ENCODE measurements at places on chromosomes 2 and 18. TPM values are rescaled to one million over a fixed set of nuclear protein-coding genes. Genes with fewer than 3 reads are reported as not detected.

- no peaks in the 10 kb centered on the region for H3K27me3 ChIP-seq
- peaks cover 9% of the 10 kb centered on the region for H3K36me3 ChIP-seq
- H3K27ac ChIP-seq: no peak overlapping the region
- H3K4me1 ChIP-seq: peaks cover 10% of the 10 kb centered on the region
- DNase-seq: no peak
Measured at GRCh38 chr2:53756644-53757043, 11.0 kb upstream of the CHAC2 start.

DNA sequence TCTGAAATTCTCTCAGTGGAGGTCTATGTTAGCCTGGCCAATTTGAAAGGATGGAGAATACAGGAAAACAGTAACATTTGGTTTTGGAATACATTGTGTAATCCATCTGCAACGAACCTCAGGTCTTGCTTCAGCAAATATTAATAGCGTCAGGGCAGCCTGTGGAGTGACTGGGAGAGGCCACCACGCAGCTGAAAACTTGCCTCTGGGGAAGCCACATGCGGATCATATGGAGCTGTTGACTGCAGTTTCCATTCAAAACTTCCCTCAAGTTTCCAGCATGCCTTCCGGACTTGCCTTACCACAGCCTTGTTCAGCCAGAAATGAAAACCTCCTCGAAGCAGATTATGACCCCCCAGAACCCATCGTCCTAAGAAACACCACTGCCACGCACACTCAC is 25.7 kb downstream of the BCL11A start:
- no peak overlapping the region for H3K27ac ChIP-seq
- H3K4me3 ChIP-seq: no peak overlapping the region
- DNase-seq: no peak

DNA sequence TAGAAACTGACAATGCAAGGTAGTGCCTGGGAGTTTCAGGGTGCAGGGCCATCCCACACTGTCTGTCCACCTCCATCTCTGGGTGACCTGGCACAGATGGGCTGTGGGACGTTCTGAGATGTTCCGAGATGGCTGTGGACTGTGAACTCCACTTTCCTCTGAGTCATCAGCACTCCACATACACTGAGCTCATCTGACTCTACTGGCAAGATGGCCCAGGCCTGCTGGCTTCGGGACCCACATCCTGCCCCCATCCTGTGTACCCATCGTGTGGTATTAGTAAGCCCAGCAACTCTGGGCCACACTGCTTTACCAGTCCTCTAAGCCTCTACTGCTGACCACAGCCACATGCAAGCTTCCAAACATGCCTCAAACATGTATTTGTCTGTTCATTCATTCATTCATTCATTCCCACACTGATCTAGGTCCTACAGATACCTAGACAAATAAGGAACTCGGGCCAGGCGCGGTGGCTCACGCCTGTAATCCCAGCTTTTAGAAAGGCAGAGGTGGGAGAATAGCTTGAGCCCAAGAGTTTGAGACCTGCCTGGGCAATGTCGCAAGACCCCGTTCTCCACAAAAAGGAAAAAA is 124.8 kb upstream of the CXCR4 start:
- peaks cover 19% of the 10 kb centered on the region for H3K4me1 ChIP-seq
- H3K27ac ChIP-seq: no peak overlapping the region

DNA sequence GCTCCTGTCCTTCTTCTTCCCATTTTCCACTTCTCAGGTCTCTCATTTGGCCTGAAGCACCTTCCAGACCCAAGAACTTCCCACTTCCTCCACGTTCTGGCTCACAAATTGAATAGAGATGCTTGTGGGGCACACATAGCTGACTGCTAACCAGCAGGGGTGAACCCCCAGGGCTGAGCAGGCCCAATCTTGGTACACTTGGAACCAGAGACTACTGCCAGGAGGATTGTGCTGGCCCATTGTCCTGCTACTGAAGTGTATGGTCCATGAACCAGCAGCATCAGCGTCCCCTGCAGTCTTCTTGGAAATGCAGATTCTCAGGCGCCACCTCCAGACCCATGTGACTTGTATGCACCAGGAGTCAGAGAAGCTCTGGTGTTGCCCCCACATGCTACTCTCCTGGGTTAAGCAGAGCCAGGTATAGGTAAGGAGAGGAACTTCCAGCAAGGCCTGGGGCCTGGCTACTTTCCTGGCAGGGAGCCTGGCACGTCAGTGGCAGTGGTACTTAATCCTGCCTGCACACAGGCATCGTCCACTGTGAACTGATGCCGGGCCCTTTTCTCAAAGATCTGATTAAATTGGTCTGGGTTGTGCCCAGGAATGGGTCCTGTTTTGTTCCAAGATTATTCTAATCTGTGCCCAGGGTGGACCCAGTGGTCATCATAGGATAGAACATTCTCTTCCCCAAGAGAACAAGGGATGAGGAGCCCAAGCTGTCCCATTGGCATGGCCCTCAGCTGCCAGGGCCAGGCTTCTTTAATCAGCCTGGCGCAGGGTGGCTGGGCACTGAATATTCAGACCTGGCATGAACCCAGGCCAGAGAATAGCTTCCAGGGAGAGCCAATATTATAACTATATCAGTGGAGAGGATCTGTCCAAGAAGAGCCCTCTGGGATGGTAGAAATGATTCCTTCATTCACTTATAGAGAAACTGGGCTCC is 248.7 kb downstream of the SOX11 start:
- DNase-seq: no peak
- peaks cover 12% of the 10 kb centered on the region for H3K4me1 ChIP-seq
- H3K27ac ChIP-seq: no peak overlapping the region
- H3K4me3 ChIP-seq: no peak overlapping the region

DNA sequence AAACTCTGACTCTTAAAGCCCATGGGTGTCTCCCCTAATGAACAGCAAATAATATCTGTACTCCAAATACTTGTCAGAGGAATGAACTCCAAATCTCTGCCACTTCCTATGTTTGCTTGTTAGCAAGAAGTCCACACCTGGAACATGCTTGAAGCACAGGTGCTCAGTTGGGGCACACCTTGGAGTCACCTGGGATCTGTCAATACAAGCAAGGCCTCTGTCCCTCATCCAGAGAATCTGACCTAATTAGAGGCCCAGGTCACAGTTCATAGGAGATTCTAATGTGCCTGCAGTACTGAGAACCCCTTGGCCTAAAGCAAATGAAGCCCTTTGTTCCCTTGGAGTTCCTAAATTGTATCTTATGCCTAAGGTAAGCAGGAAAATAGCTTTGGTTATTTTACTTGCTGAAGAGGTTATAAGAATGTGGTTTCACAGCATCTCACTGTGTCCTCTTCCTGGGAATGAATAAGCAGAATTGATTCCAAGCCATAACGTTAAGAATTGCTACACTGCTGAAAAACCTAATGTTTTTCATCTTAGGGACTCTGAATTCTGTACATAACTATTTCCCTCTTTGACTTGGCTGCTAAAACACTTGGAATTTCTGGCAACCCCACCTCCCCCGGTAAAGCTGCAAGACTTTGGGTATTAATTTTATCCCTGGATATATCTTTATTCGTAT is 113.4 kb downstream of the PIEZO2 start:
- H3K36me3 ChIP-seq: no peaks in the 10 kb centered on the region
- H3K4me3 ChIP-seq: no peak overlapping the region
- H3K27ac ChIP-seq: no peak overlapping the region
- peaks cover 3% of the 10 kb centered on the region for H3K4me1 ChIP-seq
- DNase-seq: no peak
- H3K27me3 ChIP-seq: no peaks in the 10 kb centered on the region

GRCh38 chr2:33210626-33211025 is 263.9 kb downstream of the LTBP1 start:
- H3K4me1 ChIP-seq: peaks cover 5% of the 10 kb centered on the region
- H3K27me3 ChIP-seq: no peaks in the 10 kb centered on the region
- no peak for DNase-seq
- H3K36me3 ChIP-seq: no peaks in the 10 kb centered on the region
- no peak overlapping the region for H3K4me3 ChIP-seq
- no peak overlapping the region for H3K27ac ChIP-seq

GRCh38 chr2:82792316-82792715 is 1666.8 kb downstream of the SUCLG1 start:
- H3K27ac ChIP-seq: no peak overlapping the region
- no peak for DNase-seq
- H3K4me1 ChIP-seq: no peaks in the 10 kb centered on the region
- no peaks in the 10 kb centered on the region for H3K36me3 ChIP-seq
- H3K27me3 ChIP-seq: no peaks in the 10 kb centered on the region

DNA sequence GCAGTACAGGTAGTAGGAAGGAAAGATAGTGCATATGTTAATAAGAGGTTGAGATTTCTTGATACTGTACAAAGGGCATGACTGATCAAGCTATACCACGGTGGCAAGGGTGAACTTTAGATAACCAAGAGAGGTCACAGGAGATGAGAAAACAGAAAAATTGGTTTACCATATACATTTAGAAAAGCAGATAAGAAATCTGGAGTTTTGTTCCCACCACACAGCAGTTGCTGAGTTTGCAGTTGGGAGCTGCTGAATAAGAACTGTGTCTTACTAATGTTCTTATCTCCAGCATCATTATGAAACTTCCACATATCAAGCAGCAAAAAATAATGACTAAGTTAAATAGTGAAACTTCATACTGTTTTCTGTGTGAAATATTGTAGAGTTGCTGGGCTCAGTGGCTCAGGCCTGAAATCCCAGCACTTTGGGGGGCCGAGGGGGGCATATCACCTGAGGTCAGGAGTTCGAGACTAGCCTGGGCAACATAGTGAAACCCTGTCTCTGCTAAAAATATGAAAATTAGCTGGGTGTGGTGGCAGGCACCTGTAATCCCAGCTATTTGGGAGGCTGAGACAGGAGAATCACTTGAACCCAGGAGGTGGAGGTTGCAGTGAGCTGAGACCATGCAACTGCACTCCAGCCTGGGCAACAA is 12.0 kb upstream of the IMPACT start:
- peaks cover 7% of the 10 kb centered on the region for H3K27me3 ChIP-seq
- no peaks in the 10 kb centered on the region for H3K4me1 ChIP-seq
- H3K4me3 ChIP-seq: no peak overlapping the region
- DNase-seq: no peak

- DNase-seq: no peak
- no peaks in the 10 kb centered on the region for H3K27me3 ChIP-seq
- no peak overlapping the region for H3K27ac ChIP-seq
- H3K4me3 ChIP-seq: no peak overlapping the region
Measured at GRCh38 chr2:86543793-86544192, 19.4 kb downstream of the CHMP3 start.

GRCh38 chr18:13450289-13451212 is 232.0 kb downstream of the LDLRAD4 start:
- H3K4me1 ChIP-seq: peaks cover 25% of the 10 kb centered on the region
- no peak for DNase-seq
- no peaks in the 10 kb centered on the region for H3K27me3 ChIP-seq
- no peaks in the 10 kb centered on the region for H3K36me3 ChIP-seq

DNA sequence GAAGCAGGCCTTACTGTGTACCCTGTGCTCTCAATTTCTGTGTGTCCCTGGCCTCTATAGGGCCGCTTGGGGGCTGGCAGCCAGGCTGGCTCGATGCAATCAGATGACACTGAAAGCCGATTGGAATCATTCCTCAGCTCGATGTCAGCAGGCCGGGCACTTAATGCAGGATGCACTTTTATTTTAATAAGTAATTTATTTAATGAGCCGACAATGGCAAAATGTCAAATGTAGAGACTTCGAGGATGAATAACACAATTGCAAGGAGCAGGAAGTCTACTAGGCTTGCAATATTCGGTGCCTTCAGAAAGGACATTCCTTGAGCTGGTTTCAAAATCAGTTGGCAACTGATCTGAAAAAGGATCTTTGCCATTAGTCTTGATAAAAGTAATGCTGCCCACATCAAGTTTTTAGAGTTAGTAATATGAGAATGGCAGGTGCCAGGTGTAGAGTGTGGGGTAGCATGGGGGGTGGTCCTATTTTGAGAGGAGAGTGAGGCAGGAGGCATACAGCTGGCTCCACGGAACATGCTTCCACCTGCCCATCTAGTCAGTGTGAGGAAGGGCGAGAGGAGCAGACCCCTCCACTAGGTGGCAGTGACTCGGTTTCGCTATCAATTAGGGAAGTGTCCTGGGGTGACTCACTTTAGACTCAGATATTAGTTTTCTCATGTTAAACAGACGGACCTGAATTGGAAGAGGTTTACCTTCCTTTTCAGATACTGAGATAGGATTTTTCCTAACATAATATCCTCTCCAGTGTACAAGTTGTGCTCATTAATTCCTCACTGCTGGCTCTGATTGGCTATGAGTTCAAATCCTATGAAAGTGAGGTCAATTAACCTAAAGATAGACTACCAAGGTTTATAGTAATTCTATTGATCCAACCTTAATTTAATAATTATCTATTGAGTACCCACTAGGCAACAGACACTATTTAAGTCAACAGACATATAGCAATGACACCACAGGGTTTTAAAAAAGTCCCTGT is 80.9 kb downstream of the NABP1 start:
- no peaks in the 10 kb centered on the region for H3K27me3 ChIP-seq
- peaks cover 9% of the 10 kb centered on the region for H3K4me1 ChIP-seq
- no peak overlapping the region for H3K27ac ChIP-seq
- peak overlapping the region; percentile 9 for H3K4me3 ChIP-seq
- DNase-seq: peak; percentile 60
- no peaks in the 10 kb centered on the region for H3K36me3 ChIP-seq

GRCh38 chr18:45245091-45245511 is 370.2 kb upstream of the SLC14A2 start:
- no peaks in the 10 kb centered on the region for H3K36me3 ChIP-seq
- no peak for DNase-seq

- no peak overlapping the region for H3K4me3 ChIP-seq
- no peak overlapping the region for H3K27ac ChIP-seq
- H3K27me3 ChIP-seq: no peaks in the 10 kb centered on the region
Measured at GRCh38 chr18:9519399-9519798, 44.1 kb downstream of the RALBP1 start.

GRCh38 chr18:23066060-23066459 is 69.2 kb upstream of the CABLES1 start:
- H3K36me3 ChIP-seq: no peaks in the 10 kb centered on the region
- DNase-seq: no peak
- H3K4me1 ChIP-seq: peaks cover 1% of the 10 kb centered on the region
- H3K27me3 ChIP-seq: no peaks in the 10 kb centered on the region

GAREM1 gene
- 10.3 TPM for total RNA-seq

KLHL41 gene
- total RNA-seq: 0.68 TPM

RAD51AP2 gene
- total RNA-seq: not detected

HMSD gene
- 1.6 TPM for total RNA-seq

RANBP2 gene
- 72.5 TPM for total RNA-seq

LTBP1 gene
- total RNA-seq: 34.7 TPM

SLC9A4 gene
- total RNA-seq: not detected

CIB4 gene
- not detected for total RNA-seq

UBR3 gene
- total RNA-seq: 46.7 TPM

LHCGR gene
- 0.30 TPM for total RNA-seq

ALKAL2 gene
- total RNA-seq: 6.7 TPM

EEF1B2 gene
- 408 TPM for total RNA-seq

All from lower lobe of right lung (tissue), 2 donors.